ENCODE measurements at places on chromosomes 13 and 19.

- no peak for DNase-seq
These were observed 19.2 kb downstream of the SIPA1L3 start for GRCh38 chr19:37926255-37926654.

GRCh38 chr13:44267980-44268379 lies 105.6 kb upstream of the SERP2 start:
- DNase-seq: no peak

DNA sequence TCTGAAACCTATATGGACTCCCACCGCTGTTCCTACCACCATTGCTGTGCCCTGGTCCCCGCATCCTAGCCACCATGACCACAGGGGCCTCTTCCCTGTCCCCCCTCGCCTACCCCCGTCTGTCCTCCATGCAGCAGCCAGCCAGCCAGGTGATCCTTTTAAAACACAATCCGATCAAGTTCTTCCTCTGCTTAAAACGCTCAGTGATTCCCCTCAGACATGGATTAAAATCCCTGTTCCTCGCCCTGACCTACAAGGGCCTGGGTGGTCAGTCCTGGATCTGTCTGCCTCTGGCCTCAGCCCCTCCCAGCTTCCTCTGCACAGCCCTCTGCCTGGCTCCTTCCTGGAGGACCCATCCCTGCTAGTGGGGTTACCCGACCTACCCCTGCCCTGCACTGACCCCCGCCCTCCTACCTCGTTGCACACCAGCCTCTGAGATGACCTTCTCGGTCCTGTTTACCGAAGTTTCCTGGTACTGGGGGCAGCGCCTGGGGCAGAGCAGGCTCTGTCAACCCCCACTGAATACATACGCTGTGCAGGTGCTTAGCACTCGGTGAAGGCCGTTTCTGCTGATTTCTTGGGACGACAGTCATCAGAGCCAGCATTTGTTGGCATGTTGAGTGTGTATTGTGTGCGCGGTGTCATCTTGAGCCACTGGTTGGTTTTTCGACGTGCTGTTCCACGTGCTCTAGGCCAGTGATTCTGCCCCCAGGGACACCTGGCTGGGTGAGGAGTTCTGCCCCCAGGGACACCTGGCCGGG lies 14.7 kb upstream of the LENG8 start:
- no peak for DNase-seq

GRCh38 chr13:114025714-114026431 lies 52.0 kb upstream of the C13orf46 start:
- DNase-seq: no peak

GRCh38 chr13:77095288-77095687 lies 68.3 kb upstream of the FBXL3 start:
- no peak for DNase-seq

DNA sequence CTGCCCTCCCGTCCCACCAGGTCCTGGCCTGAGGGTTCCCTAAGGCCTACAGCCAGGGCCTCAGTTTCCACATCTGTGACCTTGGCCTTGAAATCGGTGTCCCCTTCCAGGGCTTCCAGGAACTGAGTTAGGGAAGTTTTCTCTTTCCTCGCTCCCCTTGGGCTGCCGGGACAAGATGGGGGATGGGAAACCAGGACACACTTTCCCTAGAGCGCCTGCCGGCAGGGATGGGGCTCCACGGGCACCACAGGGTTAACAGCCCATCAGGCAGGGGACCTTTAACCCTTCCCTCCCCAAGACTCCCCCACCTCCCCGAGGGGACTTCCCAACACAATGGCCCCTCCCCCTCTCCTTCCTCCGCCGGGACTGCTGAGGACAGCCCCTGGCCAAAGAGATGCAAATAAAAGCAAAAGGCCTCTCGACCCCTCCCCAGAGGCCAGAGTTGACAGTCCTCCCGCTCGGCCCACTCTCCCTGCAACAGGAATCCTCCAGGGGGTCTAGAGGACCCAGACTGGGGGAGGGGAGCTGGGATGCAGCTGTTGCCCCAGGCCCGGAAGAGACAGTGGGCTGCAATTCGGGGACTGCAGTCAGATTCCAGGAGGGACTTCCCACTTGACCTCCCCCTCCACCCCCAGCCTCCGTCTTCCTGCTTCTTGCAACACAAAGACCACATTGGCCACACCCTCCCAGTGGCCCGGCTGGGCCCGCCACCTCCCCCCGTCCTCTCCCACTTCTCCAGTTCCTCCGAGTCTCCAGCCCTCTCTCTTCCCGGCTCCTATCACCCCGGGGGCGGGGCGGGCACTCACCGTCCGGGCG lies 3.4 kb downstream of the BBC3 start:
- DNase-seq: peak; percentile 28

- DNase-seq: no peak
These were observed 21.4 kb downstream of the CFAP97D2 start for GRCh38 chr13:114200399-114200911.

DNA sequence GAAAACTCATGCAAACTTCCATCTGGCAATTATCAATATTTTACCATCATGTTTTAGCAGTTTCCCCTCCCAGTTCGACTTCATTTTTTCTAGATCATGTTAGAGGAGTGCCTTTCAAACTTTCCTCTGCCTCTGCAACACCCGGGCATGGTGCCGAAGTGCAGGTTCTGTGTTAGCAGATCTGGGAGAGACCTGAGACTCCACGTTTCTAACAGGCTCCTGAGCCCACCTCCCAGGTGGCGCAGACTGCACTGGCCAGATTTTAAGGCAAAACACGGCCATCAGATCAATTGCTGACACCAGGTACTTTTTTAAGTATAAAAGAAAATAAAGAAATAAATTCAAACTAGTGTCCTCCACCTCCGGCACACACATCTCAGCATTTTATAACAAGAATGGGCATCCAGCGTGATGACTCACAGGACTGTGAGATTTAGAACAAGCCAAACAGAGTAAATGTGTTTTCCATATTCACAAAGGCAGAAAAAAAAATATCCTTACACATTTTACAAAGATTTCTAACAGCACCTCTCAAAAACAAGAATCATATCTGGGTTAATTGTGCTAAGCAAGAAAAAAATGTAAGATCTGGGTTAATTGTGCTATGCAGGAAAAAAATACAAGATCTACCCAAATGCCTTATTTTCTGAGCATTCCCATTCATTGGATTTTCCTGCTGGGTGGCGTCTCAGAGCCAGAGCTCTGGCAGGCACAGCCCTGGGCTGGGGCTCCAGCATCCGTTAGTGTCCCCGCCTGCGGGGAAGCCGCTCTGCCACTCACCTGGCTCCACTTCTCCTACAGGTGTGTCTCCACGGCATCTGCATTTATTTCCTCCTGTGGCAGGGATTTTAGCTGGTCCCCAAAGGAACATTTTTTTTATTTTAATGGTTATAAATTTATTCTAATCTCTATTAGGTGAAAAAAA lies 127.9 kb upstream of the SOX1 start:
- DNase-seq: no peak
